RWPE1 (cell line): ENCODE measurements at places on chromosomes 3 and 15.

GRCh38 chr3:99925584-99926230 lies 108.0 kb downstream of the CMSS1 start:
- peak; percentile 30 for DNase-seq

DNA sequence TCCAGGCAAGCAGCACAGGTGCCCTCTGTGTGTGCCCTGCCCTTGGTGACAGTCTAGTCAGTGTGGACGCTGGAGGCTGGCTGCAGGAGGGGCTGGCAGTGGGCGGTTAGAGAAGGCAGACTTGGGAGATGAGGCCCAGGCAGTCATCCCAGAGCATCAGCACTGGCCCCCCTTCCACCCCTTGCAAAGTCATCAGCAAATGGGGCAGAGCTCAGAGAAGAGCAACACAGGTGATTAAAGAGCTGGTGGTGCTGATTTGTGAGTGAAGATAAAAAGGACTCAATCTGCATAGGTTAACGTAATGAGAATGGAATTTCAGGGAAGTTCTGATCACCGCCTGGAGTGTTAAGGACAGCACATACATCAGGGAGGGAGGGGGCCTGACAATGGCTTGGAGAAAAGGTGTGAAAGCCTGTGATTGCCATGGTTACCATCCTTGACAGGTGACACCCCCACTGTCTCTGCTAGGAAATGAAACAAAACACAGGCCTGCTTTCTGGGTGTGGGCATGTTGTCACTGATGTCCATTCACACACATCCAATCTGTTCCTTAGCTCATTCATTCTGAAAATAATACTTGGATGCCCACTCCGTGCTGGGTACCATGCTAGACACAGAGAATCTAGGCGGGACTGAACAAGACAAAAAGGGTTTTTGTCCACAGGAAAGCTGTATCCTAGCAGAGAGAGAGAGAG lies 269.6 kb upstream of the ST8SIA2 start:
- no peak for DNase-seq

DNA sequence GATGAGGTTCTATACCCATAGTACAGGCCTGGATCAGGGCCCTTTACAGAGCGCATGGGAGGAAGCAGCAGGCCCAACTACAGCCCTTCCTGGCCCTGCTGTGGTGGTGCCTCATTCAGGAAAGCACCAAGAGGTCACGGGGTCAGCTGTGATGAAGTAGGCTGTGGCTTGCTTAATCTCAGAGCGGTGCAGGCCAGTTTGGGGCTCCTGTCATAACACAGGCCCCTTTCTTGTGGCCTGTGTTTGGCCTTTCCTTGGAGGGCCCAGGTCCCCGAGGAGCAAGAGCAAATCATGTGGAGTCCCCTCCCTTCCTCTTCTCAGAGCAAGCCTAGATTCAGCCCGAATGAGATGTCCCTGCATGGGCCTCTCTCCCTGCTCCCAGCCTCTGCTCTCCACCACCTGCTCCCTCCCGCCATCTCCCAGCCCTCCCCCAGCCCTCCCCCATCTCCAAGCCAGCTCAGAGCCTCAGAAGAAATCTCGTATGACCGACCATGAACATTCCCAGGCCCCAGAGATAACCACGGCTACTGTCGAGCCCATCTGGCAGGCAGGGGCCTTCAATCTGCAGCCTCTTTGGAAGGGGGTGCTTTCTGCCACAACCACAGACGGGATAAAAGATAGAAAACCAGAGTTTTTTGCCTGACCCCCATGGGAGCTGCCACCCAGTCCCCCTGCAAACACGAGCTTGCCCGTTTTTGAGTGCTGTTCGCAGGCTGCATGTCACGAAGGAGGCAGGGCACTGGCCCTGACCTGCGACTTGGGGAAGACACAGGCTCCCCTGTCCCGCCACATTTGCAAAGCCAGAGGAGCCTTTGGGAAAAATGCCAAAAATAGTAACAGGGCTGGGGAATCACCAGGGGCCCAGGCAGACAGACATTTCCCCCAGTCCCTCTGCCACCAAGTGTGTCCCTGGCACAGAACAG lies 32.3 kb upstream of the DUSP7 start:
- no peak for DNase-seq

- DNase-seq, result no peak
Measured at GRCh38 chr3:79233431-79234060, 534.3 kb downstream of the ROBO1 start.

- no peak for DNase-seq
Measured at GRCh38 chr15:92595506-92596381, 59.8 kb downstream of the FAM174B start.

GRCh38 chr3:181725830-181726229 lies 14.1 kb downstream of the SOX2 start:
- DNase-seq, result no peak
